ENCODE measurements at places on chromosomes 6 and 20.
A peak's percentile ranks its signal among the peaks of the same experiment; 100 is the strongest.

- DNase-seq = no peak
Observed at GRCh38 chr6:109239651-109240321, 142.5 kb downstream of the CD164 start.

- no peak for DNase-seq
Observed at GRCh38 chr6:56798163-56798562, 155.5 kb upstream of the DST start.

DNA sequence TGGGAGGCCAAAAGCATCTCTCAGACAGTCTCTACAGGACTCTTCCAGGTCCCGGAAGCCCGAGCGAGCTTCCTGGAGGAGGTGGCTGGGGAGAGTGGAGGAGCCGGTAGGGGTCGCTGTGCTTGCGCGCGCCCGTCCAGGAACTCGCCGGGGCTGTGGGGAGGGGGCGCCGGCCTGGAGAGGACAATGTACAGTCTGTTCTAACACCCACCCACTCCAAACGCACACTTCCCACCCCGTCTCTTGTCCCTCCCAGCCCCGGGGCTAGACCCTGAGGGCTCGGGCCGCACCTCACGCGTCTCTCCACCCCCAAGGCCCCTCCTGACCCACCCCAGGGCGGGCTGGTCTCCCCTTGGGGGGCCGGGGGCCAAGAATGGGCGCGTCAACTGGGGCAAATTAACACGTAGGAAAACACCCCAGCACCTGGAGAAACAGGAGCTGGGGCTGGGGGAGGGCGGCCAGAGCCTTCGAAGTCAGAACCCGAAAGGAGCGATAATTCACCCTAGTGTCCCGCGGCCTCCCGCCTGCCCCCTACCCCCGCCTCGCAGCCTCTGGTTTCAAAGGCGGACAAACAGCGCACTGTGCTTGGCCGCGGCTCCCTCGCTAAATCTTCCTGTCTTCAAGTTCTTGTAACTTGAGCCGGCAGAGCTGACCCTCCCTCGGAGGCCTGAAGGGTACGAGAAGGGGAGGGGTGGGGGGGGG, 103.2 kb upstream of the FOXP4 start:
- DNase-seq = peak; percentile 25

- DNase-seq = no peak
Observed at GRCh38 chr20:14643146-14643545, 305.7 kb upstream of the FLRT3 start.

- DNase-seq = no peak
Observed at GRCh38 chr6:148440877-148441453, 98.3 kb downstream of the SASH1 start.

- no peak for DNase-seq
Observed at GRCh38 chr20:44509762-44510161, 12.1 kb downstream of the SERINC3 start.

DNA sequence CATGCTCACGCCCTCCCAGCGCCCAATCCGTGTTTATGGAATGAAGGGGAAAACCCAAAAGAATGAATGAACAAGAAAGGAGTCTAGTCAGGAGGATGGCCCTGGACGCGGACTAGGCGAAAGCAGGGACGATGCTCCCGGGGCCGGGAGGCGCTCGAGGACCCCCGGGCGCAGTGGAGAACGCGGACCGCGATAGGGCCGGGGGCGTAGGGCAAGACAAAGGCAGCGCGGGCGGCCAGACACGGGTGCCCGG, 758 bp downstream of the GCLC start:
- no peak for DNase-seq

DNA sequence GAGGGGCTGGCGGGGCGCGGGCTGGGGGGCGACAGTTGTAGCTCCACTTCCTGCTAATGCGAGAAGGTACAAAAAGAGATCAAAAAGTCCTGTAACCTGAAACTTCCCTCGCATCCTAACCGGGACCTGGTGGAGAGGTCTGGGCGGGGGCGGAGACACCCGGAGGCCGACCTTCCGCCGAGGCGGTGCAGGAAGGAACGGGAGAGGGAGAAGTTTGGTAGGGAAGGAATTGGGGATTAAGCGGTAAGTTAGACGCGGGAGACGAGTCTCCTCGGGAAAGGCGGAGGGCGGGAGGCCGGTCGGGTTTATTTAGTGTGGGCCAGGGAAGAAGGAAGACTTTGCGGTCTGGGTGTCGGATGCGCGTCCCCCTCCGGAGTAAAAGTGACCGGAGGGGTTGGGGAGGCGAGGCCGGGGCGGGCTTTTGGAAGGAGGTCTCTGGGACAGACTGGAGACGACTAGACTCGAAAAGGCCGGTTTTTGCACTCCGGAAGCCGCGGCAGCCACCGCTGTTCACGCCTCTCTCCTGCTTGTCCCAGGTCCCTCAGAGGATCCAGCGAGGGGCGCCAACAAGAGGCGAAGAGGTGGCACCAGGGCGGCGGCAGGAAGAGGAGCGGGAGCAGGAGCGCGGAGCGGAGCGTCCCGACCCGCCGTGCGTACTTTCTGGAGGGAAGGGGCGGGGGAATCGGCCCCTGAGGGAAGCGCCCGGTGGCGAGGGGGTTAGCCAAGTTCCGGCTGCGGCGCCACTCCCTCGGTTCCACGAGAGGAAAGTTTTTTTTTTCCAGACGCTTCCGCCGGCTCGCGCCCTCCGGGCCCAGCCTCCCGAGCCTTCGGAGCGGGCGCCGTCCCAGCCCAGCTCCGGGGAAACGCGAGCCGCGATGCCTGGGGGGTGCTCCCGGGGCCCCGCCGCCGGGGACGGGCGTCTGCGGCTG, 734 bp downstream of the TPBG start:
- peak; percentile 8 for DNase-seq

- no peak for DNase-seq
Observed at GRCh38 chr20:58065508-58066361, 162.7 kb downstream of the ANKRD60 start.

DNA sequence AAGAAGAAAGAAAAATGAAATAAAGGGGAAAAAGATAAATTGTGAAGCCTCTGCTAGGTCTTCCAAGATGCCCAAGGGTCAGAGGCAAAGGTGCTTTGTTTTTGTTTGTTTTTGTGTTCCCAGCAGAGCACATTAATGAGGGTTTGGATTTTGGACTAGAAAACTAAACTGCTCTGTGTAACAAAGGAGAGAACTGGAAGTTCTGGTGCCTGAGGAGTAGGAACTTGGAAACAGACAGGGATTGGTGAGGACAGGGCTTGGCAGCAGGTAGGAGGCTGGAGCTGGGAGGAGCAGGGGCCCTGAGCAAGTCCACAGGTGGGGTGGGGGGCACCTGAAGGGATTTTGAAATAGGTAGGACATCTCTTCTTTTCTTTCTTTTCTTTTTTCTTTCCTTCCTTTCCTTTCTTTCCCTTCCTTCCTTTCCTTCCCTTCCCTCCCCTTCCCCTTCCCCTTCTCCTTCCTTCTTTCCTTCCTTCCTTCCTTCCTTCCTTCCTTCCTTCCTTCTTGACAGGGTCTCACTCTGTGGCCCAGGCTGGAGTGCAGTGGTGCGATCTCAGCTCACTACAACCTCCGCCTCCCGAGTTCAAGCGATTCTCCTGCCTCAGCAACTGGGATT, 15.3 kb upstream of the ABRACL start:
- no peak for DNase-seq

- DNase-seq = no peak
Observed at GRCh38 chr20:19973961-19974629, 43.1 kb upstream of the NAA20 start.

GRCh38 chr6:10587656-10588406, 66.7 kb downstream of the GCNT2 start:
- DNase-seq = no peak

DNA sequence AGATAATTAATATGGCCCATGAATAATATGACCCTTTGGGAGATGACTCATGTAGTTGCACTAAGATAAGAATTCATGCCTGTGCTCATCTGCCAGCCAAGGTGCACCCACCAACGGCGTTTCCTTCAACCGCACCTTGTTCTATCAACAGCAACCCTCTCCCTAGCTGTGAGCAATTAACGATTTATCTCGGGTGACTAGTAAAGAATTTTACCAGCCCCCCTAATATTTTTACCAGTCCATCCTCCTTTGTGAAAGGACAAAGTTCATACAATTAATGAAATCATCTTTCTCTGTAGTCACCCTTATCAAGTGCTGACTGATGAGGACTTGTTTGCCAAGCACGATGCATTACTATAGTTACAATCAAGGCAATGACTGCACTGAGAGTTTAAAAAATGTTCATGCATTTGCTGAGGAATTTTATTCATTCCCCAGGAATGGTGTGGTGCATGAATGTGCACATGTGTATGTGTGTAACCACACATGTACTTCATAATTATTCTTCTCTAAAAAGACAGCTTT, 118.7 kb downstream of the SMOC2 start:
- no peak for DNase-seq

GRCh38 chr6:108163644-108164542, 1.9 kb upstream of the NR2E1 start:
- DNase-seq = no peak

DNA sequence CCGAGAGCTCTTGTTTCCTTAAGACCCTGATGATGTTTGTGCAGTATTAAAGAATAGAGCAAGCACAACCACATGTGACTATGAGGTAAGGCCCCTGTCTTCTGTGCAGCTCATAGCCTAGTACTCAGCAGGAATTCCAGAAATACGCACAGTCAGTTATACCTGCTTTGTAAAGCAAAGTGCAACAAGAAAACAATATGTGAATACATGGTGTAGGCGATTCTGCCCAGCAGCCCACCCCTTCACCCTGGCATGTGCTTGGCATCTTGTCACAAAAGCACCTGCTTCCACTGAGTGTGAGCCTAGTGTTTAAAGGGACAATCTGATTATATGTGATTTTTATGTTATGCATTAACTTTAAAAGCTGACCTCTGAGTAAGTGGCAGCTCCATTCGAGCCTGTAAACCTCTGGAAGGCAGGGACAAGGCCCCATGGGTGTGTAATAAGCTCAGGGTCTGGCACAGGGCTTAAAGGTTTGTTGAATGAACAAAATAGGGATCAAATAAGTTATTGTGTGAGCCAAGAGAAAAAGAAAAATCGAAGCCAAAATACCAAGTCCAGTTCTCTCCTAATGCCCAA, 148.7 kb downstream of the DOK5 start:
- DNase-seq = no peak

DNA sequence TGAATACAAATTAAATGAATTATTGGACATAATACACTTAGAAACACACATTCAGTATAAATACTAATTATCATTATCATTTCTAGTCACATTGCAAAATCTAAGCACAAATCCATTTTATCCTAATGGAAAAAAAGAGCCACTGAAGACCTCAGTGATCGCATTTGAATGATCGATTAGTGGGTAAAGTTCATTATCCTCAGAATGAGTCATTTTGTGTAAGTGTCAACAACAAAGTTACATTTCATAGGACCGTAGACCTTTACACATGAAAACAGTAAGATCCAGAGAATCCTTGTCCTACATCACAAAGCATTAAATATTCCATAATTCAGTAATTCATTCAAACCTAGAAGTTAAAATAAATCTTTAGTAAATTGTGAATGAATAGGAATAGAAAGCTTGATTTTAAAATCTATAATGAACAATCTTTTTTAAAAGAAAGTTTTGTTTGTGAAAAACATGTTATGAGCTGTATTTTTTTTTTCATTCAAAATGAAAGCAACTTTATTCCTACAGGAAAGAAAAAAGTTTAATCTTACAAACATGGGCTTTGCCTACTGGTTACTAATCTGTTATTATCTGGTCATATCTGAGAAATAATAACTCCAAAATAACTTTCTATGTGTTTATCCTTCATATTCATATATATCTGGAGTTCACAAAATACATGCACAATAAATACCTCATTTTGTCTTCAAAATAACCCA, 33.7 kb downstream of the ROS1 start:
- DNase-seq = no peak

DNA sequence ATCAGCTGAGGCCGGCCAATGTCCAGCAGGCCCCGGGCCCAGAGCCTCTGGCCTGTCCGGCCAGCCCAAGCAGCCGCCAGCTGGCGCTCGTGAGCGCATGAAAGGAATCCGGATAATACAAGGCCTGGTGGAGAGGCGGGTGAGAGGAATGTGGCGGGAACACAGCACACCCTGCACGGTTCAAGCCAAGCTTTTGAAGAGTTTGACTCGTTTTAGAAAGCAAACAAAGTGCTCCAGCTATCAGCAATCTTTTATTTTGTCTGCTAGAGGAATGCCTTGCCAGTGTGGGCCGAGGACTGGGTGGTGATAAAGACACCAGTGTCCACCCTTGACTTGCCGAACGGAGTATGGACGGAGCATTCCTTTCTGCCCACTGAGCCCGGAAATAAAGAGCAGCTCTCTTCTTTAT, 9.3 kb upstream of the NEDD9 start:
- no peak for DNase-seq

DNA sequence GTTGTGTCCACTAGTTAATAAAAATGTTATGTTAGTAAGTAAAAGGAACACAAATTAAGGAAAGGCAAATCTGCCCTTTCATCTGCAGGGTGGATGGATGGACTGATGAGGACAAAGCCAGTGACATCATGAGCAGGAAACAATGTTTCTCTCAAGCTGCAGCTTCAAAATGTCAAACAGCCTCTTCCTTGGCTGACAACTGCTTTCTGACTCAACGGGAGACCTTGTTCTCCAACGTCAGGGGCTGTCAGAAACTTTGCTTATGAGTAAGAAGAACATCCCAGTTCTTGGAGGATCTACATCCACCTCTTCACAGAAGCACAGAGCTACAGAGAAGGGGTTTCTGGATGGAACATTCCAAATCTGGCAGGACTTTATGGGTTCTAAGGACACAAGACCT, 6.0 kb downstream of the CST2 start:
- no peak for DNase-seq

DNA sequence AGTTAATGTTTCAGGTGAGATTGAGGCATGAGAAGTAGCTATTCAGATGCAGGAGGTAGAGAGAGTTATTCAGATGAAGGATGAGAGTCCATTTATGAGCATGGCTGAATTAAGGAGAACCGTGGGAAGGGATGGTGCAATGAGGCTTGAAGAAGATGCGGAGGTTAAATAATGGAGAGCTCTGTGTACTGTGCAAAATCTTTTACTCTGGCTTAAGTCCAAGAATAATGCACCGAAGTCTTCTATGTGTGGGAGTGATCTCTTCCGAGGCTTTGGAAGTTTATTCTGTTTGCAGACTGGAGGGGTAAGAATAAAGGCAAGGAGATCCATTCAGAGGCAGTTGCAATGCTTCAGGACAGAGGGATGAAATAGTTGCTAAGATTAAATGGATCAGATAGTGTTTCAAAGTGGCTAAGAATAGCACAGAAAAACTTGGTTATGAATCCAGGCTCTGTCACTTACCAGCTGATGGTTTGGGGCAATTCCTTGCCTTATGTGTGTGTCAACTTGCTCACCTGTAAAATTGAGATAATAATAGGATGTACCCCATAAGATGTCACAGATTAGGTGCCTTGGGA, 467.1 kb downstream of the HDGFL1 start:
- no peak for DNase-seq

DNA sequence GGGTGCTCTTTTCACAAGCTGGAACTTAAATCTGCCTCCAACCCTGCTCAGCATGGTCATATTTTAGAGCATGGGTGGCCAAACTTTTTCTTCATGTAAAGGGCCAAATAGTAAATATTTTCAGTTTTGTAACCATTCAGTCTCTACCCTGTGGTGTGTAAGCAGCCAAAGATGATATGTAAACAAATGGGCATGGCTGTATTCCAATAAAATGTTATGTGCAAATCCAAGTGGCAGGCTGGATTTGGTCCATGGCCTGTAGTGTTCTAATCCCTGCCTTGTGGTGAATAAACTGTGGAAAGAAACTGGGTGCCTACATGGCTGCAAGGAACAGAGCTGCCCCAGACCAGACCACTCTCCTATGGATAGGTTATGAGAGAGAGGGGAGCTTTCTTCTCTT, 32.7 kb downstream of the OGFRL1 start:
- DNase-seq = no peak
